ENCODE measurements at places on chromosomes 1 and 21.

GRCh38 chr1:226310637-226311195 is 1.8 kb upstream of the LIN9 start:
- DNase-seq, result no peak
- no peak overlapping the region for H3K4me3 ChIP-seq
- H3K4me1 ChIP-seq, result peaks cover 33% of the 10 kb centered on the region
- H3K27ac ChIP-seq, result no peak overlapping the region
- peaks cover 2% of the 10 kb centered on the region for H3K36me3 ChIP-seq
- no peaks in the 10 kb centered on the region for H3K27me3 ChIP-seq

DNA sequence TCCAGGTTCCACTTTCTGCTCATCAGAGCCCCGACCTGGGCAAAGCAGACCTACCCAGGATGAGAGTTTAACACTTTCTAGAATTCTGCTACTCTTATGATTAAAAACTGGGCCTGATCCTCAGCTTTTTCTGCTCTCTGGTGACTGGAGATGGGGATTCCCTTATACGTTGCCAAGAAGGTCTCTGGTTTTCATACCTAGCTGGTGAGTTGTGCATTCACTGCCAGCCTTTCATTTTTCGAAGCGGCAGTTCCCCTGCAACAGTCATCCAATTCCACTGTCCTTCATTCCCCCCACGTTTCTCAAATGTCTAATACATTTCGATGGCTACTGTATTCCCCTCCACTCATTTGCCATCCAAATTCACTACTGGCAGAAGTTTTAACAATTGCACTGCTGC is 135.3 kb downstream of the ADSS2 start:
- H3K4me1 ChIP-seq, result peaks cover 19% of the 10 kb centered on the region
- no peak for DNase-seq
- no peaks in the 10 kb centered on the region for H3K27me3 ChIP-seq
- H3K4me3 ChIP-seq, result no peak overlapping the region
- H3K36me3 ChIP-seq, result no peaks in the 10 kb centered on the region

GRCh38 chr1:186503190-186503589 is 42.3 kb upstream of the PDC start:
- no peaks in the 10 kb centered on the region for H3K36me3 ChIP-seq
- no peaks in the 10 kb centered on the region for H3K27me3 ChIP-seq

DNA sequence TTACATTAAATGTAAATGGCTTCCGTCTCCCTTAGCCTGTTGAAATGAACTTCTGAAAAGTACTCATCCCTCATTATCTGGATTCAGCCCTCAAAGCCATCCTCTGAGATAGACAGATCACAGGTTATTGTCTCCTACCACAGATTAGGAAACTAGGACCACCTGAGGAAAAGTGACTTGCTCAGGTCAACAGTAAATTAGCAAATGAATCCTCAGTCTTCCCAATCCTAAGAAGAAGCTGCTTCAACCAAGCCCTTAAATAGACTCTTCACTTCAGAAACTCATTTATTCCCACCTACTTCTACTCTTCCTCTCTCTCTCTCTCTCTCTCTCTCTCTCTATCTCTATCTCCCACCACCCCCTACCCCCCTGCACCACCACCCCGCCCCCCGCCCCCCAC is 152.3 kb downstream of the DMRTA2 start:
- H3K4me1 ChIP-seq, result no peaks in the 10 kb centered on the region
- no peak overlapping the region for H3K27ac ChIP-seq
- no peaks in the 10 kb centered on the region for H3K36me3 ChIP-seq
- DNase-seq, result no peak
- no peaks in the 10 kb centered on the region for H3K27me3 ChIP-seq

- no peaks in the 10 kb centered on the region for H3K27me3 ChIP-seq
- no peak overlapping the region for H3K27ac ChIP-seq
- H3K36me3 ChIP-seq, result no peaks in the 10 kb centered on the region
Measured at GRCh38 chr1:206863266-206863665, 2.2 kb upstream of the IL20 start.

GRCh38 chr1:76141929-76142328 is 67.4 kb downstream of the ST6GALNAC3 start:
- DNase-seq, result no peak
- H3K36me3 ChIP-seq, result no peaks in the 10 kb centered on the region
- no peaks in the 10 kb centered on the region for H3K4me1 ChIP-seq
- H3K27ac ChIP-seq, result no peak overlapping the region
- no peak overlapping the region for H3K4me3 ChIP-seq

DNA sequence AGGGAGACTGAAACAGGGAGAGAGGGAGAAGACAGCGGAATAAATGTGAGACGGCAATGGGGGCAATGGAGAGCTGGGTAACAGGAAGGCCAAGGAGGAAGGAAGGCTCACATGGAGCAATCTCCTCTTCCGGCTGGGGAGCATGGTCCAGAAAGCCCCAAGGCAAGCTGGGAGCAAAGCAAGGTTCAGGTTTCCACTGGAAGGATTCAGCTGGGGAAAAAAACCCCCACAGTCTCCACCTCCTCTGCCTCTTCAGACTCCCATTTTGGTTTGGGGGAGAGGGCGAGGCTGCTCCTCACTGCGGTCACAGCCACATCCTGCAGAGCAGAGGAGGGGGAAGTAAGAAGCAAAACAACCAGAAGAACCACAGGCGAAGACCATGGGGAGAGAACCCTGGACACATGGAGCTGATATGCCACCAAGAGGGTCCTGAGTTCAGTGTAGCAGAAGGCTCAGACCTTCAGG is 650 bp downstream of the TNFAIP8L2 start:
- peaks cover 35% of the 10 kb centered on the region for H3K36me3 ChIP-seq
- H3K27ac ChIP-seq, result peak overlapping the region; percentile 89
- peak overlapping the region; percentile 54 for H3K4me3 ChIP-seq
- peak; percentile 90 for DNase-seq

DNA sequence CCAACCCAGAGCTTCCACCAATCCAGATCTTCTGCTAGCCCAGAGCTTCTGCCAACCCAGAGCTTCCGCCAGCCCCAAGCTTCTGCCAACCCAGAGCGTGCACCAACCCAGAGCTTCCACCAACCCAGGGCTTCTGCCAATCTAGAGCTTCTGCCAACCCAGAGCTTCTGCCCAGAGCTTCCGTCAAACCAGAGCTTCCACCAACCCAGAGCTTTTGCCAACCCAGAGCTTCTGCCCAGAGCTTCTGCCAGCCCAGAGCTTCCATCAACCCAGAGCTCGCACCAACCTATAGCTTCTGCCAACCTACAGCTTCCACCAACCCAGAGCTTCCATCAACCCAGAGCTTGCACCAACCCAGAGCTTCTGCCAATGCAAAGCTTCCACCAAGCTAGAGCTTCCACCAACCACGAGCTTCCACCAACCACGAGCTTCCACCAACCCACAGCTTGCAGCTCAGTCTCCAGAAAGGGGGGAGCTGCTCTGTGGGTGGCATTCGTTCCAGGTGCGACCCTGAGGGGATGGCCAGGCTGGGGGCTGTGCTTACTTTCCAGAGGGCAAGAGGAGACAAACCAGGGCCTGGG is 23.8 kb downstream of the CRYAA start:
- H3K27ac ChIP-seq, result no peak overlapping the region
- no peak overlapping the region for H3K4me3 ChIP-seq
- H3K4me1 ChIP-seq, result no peaks in the 10 kb centered on the region
- no peaks in the 10 kb centered on the region for H3K36me3 ChIP-seq

- H3K27me3 ChIP-seq, result no peaks in the 10 kb centered on the region
- H3K27ac ChIP-seq, result peak overlapping the region; percentile 99
- no peaks in the 10 kb centered on the region for H3K36me3 ChIP-seq
- peaks cover 71% of the 10 kb centered on the region for H3K4me1 ChIP-seq
- no peak for DNase-seq
Measured at GRCh38 chr1:9278116-9278515, 14.6 kb upstream of the SPSB1 start.

DNA sequence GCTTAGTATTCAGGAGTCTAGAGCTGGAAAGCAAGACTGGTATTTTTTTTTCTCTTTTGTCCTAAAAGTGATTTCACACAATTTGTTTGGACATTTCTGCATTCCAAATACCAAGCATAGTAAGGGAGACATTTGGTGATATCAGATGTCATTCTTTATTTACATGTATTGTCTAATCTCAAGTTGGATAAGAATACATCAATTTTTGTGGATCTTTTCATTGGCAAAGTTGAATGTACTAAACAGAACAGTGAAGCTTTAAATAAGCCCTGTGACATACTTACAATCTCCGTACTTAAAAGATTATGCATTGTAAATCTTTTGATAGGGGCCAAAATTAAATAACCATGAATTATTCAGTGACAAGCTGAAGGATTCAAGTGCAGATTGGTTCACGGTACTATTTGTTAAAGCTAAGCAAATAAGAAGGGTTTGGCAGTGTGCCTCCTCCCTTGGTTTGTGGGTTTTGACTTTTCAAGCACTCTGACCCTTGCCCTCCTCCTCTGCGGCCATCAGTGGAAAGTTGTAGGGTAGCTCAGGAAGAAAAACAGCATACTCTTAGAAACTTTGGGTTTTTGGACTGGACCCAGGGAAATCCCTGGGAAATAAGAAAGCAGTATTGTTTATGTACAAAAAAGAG is 663.7 kb downstream of the ADGRL2 start:
- H3K27ac ChIP-seq, result no peak overlapping the region
- no peak overlapping the region for H3K4me3 ChIP-seq
- H3K4me1 ChIP-seq, result no peaks in the 10 kb centered on the region
- no peak for DNase-seq
- H3K27me3 ChIP-seq, result no peaks in the 10 kb centered on the region
- H3K36me3 ChIP-seq, result no peaks in the 10 kb centered on the region

DNA sequence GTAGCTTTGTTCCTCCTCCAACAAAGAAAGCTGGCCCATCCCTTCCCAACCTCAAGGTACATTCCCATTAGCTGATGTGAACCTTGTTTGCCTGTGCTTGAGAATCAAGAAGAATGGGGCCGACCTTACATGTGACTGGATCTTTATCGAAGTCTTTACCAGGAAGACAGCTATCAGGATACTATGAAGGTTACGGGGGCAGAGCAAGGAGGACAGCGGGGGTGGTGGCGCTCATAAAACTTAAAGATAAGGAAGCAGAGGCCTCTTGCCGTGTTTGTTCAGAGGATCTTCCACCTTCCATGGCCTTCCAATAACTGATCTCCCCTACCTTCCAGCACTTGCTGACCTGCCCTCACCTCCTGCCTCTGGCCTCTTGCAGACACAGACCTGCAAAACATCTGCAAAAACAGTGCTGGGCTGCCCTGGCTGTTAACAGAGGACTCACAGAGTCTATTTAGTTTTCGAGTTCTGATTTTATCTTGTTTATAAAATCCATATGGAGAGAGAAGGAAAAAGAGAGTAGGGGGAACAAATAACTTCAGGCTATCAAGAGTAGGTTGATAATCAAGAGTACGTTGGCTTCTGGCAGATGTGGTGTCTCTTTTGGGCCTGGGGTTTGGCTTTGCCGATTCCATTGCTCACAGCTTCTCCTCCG is 198.0 kb downstream of the HUNK start:
- H3K4me1 ChIP-seq, result no peaks in the 10 kb centered on the region
- no peak overlapping the region for H3K27ac ChIP-seq
- no peak overlapping the region for H3K4me3 ChIP-seq
- no peaks in the 10 kb centered on the region for H3K27me3 ChIP-seq
- no peak for DNase-seq

- peak; percentile 74 for DNase-seq
- H3K36me3 ChIP-seq, result no peaks in the 10 kb centered on the region
- no peak overlapping the region for H3K4me3 ChIP-seq
- H3K4me1 ChIP-seq, result peaks cover 35% of the 10 kb centered on the region
- H3K27me3 ChIP-seq, result peaks cover 4% of the 10 kb centered on the region
Measured at GRCh38 chr1:207336559-207337467, 15.3 kb downstream of the CD55 start.

All from DND-41 (cell line).